Upper lobe of left lung (tissue), 6 donors: ENCODE measurements at places on chromosomes 4 and X.

GRCh38 chr4:68724922-68725321, 54.5 kb upstream of the UGT2B15 start:
- H3K4me3 ChIP-seq: no peak overlapping the region
- no peak overlapping the region for H3K27ac ChIP-seq
- H3K36me3 ChIP-seq: no peaks in the 10 kb centered on the region

DNA sequence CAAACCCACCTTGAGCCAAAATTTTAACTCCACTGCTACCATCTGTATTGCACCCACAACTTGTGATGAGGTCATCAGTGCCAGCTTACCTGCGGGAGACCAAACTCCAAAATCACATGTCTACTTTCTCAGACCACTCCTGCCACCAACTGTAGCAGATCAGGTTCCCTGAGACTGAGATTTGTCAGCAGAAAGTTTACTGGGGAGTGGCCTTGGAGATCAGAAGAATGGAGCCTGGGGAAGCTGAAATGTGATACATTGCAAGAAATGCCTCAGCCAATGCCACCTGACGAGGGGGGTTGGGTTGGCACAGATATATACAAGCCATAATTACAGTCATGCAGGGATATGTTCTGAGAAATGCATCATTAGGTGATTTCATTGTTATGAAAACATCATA, 19.1 kb downstream of the HAUS3 start:
- H3K4me1 ChIP-seq: no peaks in the 10 kb centered on the region
- no peaks in the 10 kb centered on the region for H3K36me3 ChIP-seq
- no peaks in the 10 kb centered on the region for H3K27me3 ChIP-seq

DNA sequence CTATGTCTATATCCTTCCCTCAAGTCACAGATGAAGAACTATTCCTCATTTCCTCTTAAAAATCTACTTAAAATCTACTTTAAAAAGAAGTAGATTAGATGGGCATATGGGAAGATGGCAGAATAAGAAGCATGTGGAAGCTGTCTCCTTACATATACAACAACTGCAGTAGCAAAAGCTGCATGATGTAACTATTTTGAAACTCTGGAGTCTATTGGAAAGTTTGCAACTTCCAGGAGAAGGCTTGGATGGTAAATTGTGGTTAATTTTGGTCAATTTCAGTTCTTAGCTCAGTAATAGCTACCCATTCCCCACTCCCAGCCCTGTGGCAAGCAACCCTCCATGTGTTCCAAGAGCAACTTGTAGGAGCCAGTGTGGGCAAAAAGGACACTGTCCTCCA, 36.9 kb downstream of the MORC4 start:
- DNase-seq: no peak
- H3K4me3 ChIP-seq: no peak overlapping the region
- H3K36me3 ChIP-seq: peaks cover 7% of the 10 kb centered on the region
- no peaks in the 10 kb centered on the region for H3K4me1 ChIP-seq

DNA sequence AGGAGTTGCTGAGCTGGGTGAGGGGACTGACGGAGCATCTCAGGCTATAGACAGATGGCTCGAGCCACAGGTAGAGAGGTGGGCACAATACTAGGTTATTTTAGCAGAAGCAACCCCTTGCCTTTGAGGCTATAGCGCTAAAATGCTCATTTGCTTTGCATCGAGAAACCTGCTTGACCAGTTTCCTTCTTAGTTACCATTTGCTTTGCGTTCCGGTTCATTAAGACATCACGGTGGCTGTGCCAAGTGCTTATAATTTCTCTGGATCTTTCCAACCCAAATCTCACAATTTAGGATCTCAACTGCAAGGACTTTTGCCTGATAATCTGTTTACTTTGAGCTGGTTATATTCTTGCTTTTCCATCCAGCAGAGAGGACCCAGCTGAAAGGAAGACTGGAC, 40.8 kb downstream of the DLG3 start:
- H3K4me3 ChIP-seq: no peak overlapping the region
- H3K27ac ChIP-seq: no peak overlapping the region
- no peaks in the 10 kb centered on the region for H3K36me3 ChIP-seq
- no peak for DNase-seq
- H3K4me1 ChIP-seq: peaks cover 6% of the 10 kb centered on the region
- H3K27me3 ChIP-seq: no peaks in the 10 kb centered on the region

DNA sequence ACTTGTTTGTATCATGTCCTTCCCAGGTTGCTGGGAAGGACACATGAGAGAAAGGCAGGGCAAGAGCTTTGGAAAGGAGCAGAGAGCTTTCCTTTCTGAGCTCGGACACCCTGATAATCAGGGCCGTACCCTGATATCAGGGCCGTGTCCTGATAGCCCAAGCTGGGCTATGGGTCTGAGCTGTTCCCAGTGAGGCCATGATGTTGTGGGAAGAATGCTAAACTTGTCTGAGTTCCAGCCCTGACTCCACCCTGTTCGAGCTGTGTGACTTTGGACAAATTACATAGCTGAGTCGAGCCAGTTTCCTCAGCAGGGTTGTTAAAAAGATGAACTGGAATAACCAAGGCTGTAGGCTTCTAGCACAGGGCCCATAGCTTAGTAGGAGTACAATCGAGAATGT, 3.3 kb upstream of the CXCR3 start:
- H3K27me3 ChIP-seq: no peaks in the 10 kb centered on the region
- H3K4me3 ChIP-seq: no peak overlapping the region
- H3K27ac ChIP-seq: peak overlapping the region; percentile 75
- DNase-seq: no peak
- no peaks in the 10 kb centered on the region for H3K36me3 ChIP-seq

GRCh38 chr4:169332583-169332982, 61.8 kb upstream of the SH3RF1 start:
- no peaks in the 10 kb centered on the region for H3K36me3 ChIP-seq
- no peaks in the 10 kb centered on the region for H3K4me1 ChIP-seq
- no peak overlapping the region for H3K27ac ChIP-seq
- no peaks in the 10 kb centered on the region for H3K27me3 ChIP-seq
- no peak overlapping the region for H3K4me3 ChIP-seq

- DNase-seq: no peak
- no peaks in the 10 kb centered on the region for H3K27me3 ChIP-seq
- no peak overlapping the region for H3K4me3 ChIP-seq
Observed at GRCh38 chr4:69823048-69823447, 36.9 kb downstream of the SULT1E1 start.

DNA sequence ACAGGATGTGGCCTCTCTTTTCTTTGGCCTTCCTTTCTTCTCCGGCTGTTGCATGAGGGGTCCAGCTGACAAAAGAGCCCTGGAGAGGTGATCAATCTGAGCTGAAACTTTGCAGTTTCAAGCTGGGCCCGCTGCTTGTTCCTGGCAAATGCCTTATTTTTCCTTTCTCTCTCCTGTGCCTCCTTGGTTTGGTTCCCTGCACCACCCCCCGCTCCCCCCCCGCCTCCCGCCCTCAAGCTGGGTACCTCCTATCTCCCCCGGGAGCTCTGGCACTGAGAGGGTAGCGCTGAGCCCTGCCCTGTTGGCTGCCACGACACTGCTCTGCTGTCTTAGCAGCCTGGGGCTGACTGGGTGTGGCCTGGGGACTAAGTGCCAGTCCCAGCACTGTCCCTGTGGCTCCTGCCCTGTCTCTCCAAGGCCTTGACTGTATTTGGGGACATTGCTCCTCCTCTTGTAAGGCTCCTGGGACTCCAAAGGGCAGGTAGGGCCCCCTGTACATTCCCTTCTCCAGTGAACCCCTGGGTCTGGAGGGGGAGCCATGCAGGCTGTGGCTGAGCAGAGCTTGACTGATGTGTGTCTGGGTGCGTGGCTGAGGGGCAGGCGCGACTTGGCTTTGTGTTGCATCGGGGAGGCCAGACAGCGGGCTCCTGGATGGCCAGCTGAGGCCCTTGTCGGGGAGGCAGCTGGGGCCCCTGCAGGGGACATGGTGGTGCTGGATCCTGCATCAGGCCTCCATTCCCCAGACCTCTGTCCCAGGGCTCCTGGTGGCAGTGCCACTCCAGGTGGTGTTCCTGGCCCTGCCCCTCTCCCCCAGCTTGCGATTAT, 1.1 kb downstream of the PLXNA3 start:
- H3K36me3 ChIP-seq: peaks cover 7% of the 10 kb centered on the region
- peak; percentile 56 for DNase-seq
- H3K4me1 ChIP-seq: no peaks in the 10 kb centered on the region
- H3K4me3 ChIP-seq: peak overlapping the region; percentile 67
- H3K27ac ChIP-seq: peak overlapping the region; percentile 74

- no peaks in the 10 kb centered on the region for H3K4me1 ChIP-seq
- no peak overlapping the region for H3K27ac ChIP-seq
- DNase-seq: no peak
- no peaks in the 10 kb centered on the region for H3K36me3 ChIP-seq
Observed at GRCh38 chr4:77590482-77590881, 15.1 kb upstream of the CXCL13 start.

DNA sequence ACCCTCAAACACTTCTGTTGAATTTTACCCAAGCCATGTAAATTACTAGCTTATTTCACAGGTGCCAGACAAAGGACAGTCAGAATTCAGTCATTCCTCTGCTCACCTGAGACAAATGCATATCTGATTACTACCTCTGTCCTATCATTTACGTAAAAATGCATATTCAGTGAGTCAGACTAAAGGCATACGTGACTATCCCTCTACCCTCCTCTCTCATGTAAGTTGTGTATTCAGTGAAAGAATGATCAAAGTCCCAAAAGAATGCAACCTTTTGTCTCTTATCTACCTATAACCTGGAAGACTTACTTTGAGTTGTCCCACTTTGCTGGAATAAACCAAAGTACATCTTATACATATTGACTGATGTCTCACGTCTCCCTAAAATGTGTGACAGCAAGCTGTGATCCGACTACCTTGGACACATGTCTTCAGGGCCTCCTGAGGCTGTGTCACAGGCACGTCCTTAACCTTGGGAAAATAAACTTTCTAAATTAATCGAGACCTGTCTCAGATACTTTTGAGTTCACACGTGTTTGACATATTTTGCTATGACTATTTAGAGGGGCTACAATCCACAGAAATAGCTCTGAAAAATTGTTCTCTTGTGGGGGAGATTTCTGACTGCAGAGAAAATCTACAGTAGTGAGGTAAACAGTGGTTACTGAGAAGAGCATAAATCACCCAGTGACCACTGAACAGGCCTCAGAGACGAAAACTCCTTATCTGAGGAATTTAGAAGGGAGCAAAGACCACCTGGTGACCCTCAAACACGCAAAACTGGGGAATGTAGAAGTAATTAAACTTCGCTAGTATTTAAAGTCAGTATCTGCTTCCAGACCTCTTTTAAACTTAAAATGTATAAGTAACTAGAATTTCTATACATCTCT, 1575.8 kb downstream of the STIM2 start:
- DNase-seq: no peak
- no peaks in the 10 kb centered on the region for H3K36me3 ChIP-seq
- no peaks in the 10 kb centered on the region for H3K27me3 ChIP-seq
- H3K27ac ChIP-seq: no peak overlapping the region

GRCh38 chrX:41933546-41933945, 10.2 kb upstream of the CASK start:
- H3K4me1 ChIP-seq: no peaks in the 10 kb centered on the region
- no peaks in the 10 kb centered on the region for H3K36me3 ChIP-seq
- H3K27ac ChIP-seq: no peak overlapping the region
